ENCODE measurements at places on chromosomes 6 and 20. TPM values are rescaled to one million over a fixed set of nuclear protein-coding genes. Genes with fewer than 3 reads are reported as not detected.

DLK2 gene
- total RNA-seq = 0.86 TPM

PFDN6 gene
- 93.4 TPM for total RNA-seq

GABRR2 gene
- not detected for total RNA-seq

SLC13A3 gene
- 4.6 TPM for total RNA-seq

STX11 gene
- total RNA-seq = under 0.01 TPM

PHF20 gene
- total RNA-seq = 21.3 TPM

ATP9A gene
- total RNA-seq = 3.2 TPM

FAM209B gene
- not detected for total RNA-seq

TMEM14C gene
- 194 TPM for total RNA-seq

PTCRA gene
- not detected for total RNA-seq

TBXT gene
- total RNA-seq = not detected

RIMS1 gene
- total RNA-seq = not detected

OR2J3 gene
- total RNA-seq = not detected

HEY2 gene
- not detected for total RNA-seq

SLC17A1 gene
- not detected for total RNA-seq

NOX3 gene
- not detected for total RNA-seq

HSPA12B gene
- total RNA-seq = not detected

RIPOR3 gene
- 0.35 TPM for total RNA-seq

MMUT gene
- total RNA-seq = 11.3 TPM

Measured in myometrial cell (primary cell).